ENCODE measurements at places on chromosomes 7 and 10.
A peak's percentile ranks its signal among the peaks of the same experiment; 100 is the strongest.

DNA sequence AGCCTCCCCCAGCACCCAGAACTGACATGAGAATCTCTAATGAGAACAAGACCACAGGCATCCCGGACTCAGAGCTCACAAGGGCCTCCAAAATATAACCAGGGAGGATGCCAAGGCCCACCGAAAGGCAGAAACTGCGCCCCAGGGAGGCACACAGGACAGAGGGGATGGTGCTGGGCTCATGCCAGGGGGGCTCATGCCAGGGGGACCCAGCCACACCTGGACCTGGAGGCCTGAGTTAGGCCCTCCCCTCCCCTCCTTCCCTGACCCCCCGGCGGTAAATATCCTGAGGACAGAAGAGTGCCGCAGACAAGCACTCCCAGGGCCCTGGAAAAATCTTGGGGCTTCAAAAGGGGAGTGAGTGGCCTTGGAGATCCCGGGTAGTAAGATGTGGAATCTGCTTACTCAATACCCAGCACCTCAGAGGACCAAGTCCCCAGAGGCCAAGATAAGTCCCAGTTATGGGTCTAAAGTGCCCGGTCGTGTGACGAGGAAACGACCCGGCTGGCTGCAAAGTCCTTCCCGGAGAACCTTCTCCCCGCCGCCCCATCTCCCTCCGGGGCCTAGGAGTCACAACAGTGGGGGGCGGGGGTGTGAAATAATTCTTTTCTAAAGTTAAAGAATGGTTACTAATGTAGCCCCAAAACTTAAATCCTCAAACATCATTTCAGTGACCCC is 11.9 kb downstream of the PDGFA start:
- DNase-seq, result no peak

DNA sequence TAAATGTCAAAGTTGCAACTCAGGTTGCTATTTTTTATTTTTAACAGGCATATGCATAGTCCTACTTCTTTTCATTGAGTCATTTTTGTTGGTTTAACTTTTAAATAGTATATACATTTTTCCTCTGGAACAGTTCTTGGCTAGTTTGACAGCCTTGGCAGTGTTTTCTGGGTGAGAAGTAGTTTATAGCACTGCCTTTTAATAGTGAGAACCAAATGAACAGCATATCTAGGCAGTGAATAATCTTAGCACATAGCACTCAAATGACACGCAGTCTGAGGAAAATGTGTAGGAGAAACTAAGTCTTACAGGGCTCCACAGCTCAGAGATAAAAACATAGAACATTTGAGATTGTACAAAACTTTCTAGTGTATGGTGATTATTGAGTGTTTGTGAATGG is 265.5 kb upstream of the POT1 start:
- no peak for DNase-seq

DNA sequence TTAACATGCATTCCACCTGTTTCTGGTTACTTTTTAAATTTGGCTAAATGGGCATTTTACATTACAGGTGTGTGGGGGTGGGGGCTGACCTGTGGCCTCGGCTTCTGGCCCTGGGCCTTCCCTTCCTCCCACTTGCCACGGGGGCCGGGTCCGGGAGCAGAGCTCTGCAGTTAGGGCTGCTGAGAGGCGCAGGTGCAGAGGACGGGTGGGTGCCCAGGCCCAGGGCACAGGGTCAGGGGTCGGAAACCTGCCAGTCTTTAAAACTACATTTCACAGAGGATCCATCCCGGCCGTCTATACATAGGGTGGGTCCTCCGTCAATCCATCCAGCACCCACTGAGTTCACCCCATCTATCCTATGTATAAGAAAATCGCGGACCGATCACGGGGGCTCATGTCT is 106.5 kb upstream of the INSIG1 start:
- DNase-seq, result no peak

GRCh38 chr10:35783305-35783838 is 141.3 kb upstream of the FZD8 start:
- DNase-seq, result no peak

GRCh38 chr7:121882731-121883130 is 9.8 kb downstream of the PTPRZ1 start:
- DNase-seq, result no peak

GRCh38 chr7:50782375-50783208 is at the start of gene GRB10:
GRB10 (minus strand) TSS chr7:50782896; CDS start chr7:50732322, 50,574 bp downstream.
- DNase-seq, result peak; percentile 27

- no peak for DNase-seq
Measured at GRCh38 chr10:85224366-85224940, 896.1 kb downstream of the CCSER2 start.

DNA sequence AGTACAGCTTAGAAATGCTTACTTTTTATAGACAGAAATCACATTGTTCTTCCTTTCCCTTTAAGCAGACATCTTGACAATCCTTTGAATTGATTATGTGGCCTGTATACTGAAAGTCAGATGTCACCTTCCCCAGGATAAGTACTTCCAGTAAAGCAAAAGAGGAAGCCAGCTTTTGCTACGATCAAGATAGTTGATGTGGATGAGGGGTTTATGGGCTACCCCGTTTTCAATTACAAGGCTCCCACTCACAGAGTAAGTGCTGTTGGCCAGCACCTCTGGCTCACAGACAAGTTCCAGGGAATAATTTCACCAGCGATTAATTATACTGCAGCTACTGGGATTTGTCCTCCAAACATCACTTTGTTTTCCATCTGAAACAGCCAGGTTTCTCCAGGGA is 95.1 kb upstream of the SAMD8 start:
- DNase-seq, result no peak

GRCh38 chr10:80167471-80168161 is 35.1 kb downstream of the PLAC9 start:
- no peak for DNase-seq

DNA sequence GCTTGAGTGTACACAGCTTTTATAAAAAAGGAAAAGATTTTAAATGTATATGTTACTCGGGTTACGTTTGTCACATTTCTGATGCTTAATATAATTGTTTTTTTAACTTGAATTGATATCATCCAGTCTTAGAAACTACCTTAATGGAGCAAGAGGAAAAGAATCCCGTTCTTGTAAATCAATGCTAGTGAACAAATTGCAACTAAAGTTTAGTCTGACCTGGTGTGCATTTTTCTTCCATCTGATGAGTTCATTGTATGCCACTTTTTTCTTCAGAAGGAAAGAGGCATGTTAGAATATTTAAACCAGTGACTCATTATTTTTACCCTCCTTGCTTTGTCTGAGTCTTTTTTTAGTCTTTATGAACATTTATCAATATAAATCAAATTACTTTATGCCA is 34.7 kb downstream of the NET1 start:
- no peak for DNase-seq

DNA sequence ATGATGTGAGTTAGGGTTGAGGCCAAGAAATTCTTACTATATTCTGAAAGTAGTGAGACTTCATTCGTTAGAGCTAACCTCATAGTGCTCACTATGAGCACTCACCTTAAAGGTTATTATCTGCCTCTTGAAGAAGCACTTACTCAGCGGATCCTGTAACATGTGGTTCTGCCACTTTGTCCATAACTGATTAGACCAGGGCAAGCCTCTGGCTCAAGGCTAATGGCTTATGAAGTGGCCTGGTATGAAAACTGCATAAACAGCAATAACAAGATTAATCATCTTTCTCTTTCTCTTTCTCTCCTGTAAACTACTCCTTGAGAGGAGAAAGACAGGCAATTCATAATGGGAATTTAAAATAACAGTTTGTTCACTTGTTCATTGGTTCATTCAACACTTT is 82.8 kb downstream of the MAPK8 start:
- no peak for DNase-seq

DNA sequence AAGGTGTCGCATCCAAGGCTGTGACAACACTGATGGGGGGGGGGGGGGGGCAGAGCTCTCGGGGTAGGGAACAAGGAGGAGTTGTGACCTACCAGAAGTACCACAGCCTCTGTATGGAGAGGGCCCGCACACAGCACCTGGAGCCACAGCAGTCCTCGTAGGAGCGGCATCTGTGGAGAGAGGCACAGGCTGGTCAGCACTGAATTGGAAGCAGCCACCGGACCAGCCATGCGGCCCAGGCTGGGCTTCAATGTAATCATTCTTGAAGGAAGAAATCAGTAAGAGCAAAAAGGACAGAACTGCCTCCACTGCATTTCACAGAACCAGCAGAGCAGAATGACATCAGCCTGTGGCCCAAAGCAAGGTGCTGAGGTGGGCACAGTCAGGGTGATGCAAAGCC is 74.8 kb downstream of the VOPP1 start:
- no peak for DNase-seq

DNA sequence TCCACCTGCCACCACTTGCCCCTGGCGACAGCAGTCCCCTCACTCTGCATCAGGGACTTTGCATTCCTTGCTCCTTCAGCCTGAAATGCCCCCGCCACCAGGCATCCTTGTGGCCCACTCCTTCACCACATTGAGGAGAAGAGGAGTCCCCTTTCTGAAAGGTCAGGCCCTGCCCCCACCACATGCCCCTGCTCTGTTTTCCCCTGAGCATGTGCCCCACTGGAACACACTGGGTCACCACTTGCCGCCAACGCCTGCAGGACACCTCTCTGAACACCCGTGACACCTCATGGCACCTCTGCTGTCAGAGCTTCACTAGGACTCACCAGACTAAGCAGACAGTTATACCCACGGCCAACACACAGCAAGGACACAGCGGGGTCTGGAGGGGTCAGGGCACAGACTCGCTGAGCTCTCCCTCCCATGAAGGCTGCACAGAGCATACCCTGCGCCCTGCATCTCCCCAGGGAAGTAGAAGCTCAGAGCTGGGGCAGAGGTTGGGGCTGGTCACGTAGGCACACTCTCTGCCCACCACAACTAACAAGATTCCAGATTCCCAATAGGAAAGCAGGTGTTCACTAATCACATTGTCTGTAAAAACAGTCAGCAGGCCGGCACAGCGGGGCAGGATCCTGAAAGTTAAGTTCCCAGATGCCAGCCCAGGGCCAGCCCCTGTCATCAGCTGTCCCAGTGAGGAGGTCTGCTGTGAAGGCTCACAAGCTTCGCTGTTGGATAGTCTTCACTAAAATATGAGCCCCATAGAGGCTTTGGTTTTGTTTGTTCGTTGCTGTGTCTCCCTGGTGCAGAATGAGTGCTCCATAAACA is 5.8 kb upstream of the AOC1 start:
- DNase-seq, result no peak

DNA sequence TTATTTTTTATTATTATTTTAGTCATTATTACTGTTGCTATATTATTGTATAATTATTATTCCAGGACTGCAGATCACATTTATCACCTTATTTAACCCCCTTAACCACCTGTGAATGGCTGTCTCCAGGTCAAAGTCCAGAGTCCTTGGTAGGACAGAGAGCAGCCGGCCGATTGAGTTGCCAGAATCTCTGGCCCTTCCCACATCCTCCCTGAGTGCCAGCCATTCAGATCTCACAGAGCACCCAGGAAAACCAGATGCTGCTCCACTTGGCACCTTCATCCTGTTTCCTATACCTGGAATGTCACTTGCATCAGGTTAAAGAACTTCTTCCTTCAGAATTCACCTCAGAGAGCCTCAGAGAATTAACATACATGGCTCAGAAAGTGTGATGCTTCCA is 101.1 kb downstream of the ELAPOR2 start:
- DNase-seq, result no peak

- no peak for DNase-seq
Measured at GRCh38 chr10:70583669-70584037, 18.9 kb downstream of the PRF1 start.

DNA sequence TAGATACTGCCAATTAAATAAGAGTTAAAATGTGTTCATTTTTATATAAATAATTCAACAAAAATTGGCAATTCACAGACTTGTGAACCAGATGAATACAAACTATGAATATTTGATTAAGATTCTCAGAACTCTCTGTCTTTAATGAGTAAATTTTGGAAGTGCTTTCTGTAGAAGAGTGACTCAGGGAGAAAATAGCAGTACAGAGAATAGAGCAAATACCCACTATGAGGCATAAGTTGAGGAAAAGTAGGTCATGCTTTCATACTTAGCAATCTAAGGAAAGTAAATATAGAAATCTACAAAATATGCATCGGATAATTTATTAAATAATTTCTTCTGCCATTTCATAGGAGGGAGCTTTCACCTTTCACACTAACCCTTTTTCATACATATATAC is 117.7 kb upstream of the TMEM106B start:
- no peak for DNase-seq

- no peak for DNase-seq
Measured at GRCh38 chr7:6532516-6532915, 18.7 kb downstream of the GRID2IP start.

GRCh38 chr7:73719806-73720169 is 319 bp upstream of the STX1A start:
- no peak for DNase-seq

DNA sequence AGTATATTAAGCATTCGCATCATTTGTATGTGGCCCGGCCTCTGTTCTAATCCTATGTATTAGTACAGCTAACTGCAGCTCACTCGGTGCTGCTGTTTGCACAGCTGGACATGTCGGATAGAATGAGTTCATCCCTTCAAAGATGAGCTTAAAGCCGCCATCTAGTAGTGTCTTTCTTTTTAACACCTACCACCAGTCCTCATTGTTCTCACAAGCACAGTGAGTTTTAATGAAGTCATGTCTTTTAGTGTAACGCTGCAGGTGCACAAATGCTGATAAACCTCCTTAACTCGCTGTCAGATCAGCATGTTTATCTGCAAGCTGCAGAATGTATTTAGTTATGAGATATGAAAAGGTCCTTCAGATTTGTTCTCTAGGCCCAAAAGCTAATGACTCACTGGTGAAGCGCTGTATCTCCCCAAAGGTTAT is 247.5 kb downstream of the MTERF1 start:
- DNase-seq, result no peak

GRCh38 chr10:14953424-14954000 is 384 bp downstream of the DCLRE1C start:
- no peak for DNase-seq

- DNase-seq, result no peak
Measured at GRCh38 chr7:113200281-113200680, 81.9 kb upstream of the SMIM30 start.

DNA sequence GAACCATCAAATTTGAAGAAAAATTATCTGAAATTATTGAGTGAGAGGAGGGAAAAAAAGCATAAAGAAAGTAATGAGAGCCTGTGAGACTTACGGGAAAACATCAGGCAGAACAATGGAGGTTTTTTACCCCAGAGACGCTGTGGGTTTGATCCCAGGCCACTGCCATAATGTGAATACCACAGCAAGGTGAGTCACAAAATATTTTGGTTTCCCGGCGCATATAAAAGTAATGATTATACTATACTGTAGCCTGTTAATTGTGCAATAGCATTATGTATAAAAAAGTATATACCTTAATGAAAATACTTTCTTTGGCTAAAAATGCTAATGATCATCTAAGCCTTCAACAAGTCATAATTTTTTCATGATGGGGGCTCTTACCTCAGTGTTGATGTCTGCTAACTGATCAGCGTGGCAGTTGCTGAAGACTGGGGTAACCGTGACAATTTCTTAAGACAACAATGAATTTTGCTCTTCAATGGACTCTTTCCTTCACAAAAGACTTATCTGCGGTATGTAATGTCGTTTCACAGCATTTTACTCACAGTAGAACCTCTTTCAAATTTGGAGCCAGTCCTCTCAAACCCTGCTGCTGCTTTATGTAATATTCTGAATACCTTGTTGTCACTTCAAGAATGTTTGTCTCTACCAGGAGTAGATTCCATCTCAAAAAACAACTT is 97.0 kb upstream of the FAM20C start:
- DNase-seq, result no peak
